ENCODE measurements at places on chromosomes 5 and 9.

GRCh38 chr5:122665051-122665450, 109.8 kb upstream of the SNX2 start:
- no peak for DNase-seq

GRCh38 chr5:351084-351920, 29.8 kb downstream of the AHRR start:
- no peak for DNase-seq

DNA sequence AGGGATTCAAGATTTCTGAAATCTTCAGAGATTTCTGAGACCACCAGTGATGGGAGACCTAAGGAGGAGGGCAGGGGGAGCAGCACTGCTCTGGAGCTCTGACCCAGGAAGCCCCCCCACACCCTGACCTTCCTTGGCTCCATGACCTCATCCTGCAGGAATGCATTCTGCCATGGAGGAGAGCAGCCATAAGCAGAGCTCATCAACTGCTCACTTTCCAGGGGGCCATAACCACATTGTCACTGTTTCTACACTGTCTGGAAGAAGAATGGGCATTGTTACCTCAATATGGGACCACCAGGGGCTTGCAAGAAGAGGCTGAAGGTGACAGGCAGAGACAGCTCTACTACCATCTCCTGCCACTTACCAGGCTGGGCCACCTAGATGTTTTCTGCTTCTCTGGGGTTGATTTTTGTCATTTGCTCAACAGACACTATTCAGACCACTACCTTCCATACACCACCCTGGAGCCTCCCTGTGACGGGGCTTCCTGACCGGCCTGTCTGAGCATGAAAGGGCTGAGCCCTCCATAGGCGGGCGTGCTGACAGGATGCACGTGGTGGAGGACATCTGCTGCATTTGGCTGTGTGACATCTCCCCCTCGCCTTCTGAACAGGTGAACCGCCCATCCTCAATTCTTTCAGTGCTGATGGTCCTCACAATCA, 2.3 kb upstream of the TSC1 start:
- no peak for DNase-seq

DNA sequence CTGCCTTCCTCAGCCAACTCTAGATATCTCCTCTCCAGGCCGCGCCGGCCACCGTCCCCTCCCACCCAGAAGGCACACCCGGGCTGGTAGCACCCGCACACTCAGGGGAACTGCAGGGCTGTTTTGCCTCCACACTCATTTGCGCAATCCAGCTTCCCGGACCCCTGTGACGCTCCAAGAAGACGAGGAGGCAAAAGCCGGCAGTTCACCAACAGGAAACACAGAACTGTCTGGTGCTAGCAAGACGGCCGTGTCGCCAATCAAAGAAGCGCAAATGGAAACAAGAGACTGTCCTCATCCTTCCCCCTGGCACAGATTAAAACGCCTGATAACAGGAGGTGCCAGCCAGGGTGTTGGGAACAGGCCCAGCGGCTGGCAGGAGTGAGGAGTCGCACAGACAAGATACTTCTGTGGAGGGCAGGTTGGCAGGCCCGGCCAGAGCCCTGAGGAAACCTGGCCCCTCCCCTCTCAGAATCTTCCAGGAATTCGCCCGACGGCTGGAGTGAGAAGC, 7.8 kb downstream of the AGPAT2 start:
- DNase-seq = no peak

- no peak for DNase-seq
These were observed 86.2 kb upstream of the PIK3R1 start for GRCh38 chr5:68129364-68129763.

DNA sequence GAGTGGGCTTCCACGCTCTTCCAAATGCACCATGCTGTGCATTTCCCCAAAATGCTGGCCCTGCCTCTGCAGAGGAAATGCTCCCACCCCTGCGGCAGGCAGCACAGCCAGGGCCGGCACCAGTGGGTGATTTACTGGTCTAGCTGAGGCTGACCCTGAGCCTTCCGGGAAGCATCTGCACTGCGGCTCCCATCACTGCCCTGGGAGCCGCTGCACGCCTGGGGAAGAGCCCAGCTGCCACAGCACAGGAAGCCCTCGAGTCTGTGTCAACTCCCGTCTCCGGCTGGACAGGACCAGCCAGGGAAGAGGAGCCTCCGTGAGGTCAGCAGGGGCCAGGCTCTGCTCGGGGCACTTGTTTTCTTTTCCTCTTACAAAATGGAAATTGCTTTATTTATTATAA, 25.1 kb upstream of the EEIG1 start:
- DNase-seq = no peak

DNA sequence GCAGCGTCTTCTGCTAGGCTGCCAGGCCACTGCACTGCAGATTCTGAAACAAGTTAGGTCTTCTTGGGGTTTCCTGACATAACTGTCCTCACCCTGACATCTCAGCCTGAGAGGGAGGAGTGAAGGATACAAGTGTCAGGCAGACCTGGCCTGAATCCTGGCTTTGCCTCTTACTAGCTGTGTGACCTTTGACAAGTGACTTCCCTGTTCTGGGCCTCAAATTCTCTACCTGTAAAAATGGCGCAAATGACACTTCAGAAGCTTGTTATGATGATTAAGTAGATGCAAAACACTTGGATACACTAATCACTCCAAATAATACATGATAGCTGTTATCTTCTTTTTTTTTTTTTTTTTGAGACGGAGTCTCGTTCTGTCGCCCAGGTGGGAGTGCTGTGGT, 119.2 kb upstream of the BOD1 start:
- DNase-seq = no peak

DNA sequence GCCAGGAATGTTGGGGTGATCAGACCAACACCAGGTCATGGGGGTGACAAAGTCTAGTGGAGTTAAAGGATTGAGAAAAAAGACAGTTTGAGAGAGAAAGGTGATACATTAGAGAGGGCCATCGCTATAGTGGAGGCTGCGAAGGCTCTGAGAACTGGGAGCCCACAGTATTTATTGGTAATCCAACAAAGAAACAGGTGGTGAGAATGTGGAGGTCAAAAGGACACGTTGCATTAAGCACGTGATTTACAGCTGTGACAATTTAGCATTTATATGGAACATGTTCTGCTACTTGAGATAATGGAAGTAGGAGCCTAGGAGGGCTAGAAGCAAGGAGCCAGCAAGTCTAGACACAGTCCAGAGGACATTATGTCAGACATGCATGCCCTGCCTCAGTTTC, 2086.5 kb upstream of the C9orf72 start:
- DNase-seq = no peak

- DNase-seq = no peak
These were observed 401.0 kb upstream of the SLC24A2 start for GRCh38 chr9:20189871-20190270.

GRCh38 chr5:69075522-69076179, 18.2 kb upstream of the SLC30A5 start:
- no peak for DNase-seq

DNA sequence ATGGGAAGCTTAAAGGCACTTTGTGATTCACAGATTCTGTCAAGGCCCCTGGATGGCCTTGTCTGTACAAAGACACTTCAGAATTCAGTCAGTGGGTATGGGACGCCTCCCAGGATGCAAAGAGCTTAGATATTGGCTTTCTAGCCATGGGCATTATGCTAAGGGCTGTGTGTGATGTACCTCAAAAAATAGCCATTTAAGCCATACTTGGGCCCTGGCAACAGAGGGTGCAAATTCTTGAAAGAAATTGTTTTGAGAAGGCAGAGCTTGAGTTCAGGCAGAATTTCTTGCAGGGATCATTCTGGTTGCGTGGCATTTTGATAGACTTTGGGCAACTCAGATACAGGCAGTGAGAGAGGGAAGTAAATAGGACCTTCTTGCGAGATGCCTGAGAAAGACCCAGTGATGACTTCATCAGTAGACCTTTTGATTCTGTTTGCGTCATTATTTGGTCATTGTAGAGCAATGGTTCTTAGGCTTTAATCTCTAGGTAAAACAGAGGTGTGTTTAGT, 3.9 kb downstream of the CYFIP2 start:
- no peak for DNase-seq

GRCh38 chr5:135308245-135308644, 90.8 kb downstream of the MACROH2A1 start:
- no peak for DNase-seq

DNA sequence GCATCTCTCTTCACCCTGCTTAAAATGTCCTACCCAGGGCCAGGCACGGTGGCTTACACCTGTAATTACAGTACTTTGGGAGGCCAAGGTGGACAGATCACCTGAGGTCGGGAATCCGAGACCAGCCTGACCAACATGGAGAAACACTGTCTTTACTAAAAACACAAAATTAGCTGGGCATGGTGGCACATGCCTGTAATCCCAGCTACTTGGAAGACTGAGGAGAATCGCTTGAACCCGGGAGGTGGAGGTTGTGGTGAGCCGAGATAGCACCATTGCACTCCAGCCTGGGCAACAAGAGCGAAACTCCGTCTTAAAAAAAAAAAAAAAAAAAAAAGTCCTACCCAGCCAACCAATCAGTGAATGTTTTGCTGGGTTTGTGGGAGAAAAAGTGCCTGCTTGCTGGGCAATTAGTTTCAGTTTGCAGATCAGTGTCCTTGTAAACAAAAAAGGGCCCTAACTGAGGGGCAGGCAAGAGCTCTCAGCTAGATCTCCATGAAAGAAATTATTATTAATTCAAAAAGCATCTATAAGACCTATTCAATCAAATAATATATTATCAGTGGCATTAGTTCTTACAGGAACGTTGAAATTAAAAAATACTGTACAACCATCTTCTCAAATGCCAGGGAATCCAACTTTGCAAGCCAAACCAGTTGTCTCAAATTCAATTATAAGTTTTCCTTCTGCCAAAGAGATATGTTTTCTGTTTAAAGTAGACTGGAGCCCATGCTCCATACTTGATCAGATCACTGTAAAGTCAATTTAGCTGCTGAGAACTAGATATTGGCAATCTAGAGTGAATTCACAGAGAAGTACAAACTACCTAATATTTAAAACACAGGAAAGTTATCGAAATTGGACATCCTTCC, 3.9 kb downstream of the MEGF9 start:
- no peak for DNase-seq

GRCh38 chr9:84314306-84314705, 26.3 kb downstream of the SLC28A3 start:
- DNase-seq = no peak

GRCh38 chr9:31908158-31908890, 476.1 kb upstream of the ACO1 start:
- no peak for DNase-seq

DNA sequence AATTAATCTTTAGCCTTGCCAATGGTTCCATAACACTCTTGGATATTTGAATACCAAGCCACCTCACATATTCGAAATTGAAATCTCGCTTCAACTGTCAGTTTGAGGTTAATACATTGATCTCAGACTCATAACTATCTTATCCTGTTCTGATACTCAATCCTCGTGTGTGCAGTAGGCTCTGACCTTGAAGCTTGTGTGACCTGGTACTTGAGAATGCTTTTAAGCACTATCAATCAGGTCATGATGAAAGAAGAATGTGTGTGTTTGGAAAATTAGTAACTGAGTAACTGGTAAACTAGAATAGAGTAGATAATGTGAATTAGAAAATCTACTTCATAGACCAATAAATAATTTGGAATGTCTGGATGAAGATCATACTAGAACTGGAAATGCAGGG, 1266.7 kb downstream of the MAT2B start:
- no peak for DNase-seq

Data from stimulated activated CD4-positive, alpha-beta T cell treated with anti-CD3 and anti-CD28 coated beads, Interleukin-4, amount 100 ng/mL, for 1 hour (primary cell).